ENCODE measurements at places on chromosomes 5 and 9. TPM values are rescaled to one million over a fixed set of nuclear protein-coding genes. Genes with fewer than 3 reads are reported as not detected.

PPP2R2B gene
- 0.78 TPM for polyA plus RNA-seq

ADAMTSL2 gene
- polyA plus RNA-seq = 0.60 TPM

RNF183 gene
- polyA plus RNA-seq = 3.6 TPM

IGFBPL1 gene
- polyA plus RNA-seq = not detected

PTGDS gene
- 18.4 TPM for polyA plus RNA-seq

NMUR2 gene
- not detected for polyA plus RNA-seq

SPINK7 gene
- polyA plus RNA-seq = 394 TPM

DAB2 gene
- 2.0 TPM for polyA plus RNA-seq

PCDHB2 gene
- polyA plus RNA-seq = 0.33 TPM

CMBL gene
- polyA plus RNA-seq = 2.8 TPM

PCDHGB6 gene
- polyA plus RNA-seq = 0.60 TPM

ENTR1 gene
- 20.1 TPM for polyA plus RNA-seq

PGM5 gene
- polyA plus RNA-seq = 36.2 TPM

GAPT gene
- 0.75 TPM for polyA plus RNA-seq

ANKRD18A gene
- 1.2 TPM for polyA plus RNA-seq

FST gene
- 3.0 TPM for polyA plus RNA-seq

RBM22 gene
- 16.2 TPM for polyA plus RNA-seq

CBY3 gene
- polyA plus RNA-seq = 0.12 TPM

PRLR gene
- 0.45 TPM for polyA plus RNA-seq

SCGB3A2 gene
- 0.13 TPM for polyA plus RNA-seq

LIFR gene
- polyA plus RNA-seq = 2.0 TPM

DPYSL3 gene
- polyA plus RNA-seq = 22.1 TPM

ADAMTS6 gene
- 0.25 TPM for polyA plus RNA-seq

SPOCK1 gene
- 0.86 TPM for polyA plus RNA-seq

LCN1 gene
- polyA plus RNA-seq = not detected

LEAP2 gene
- polyA plus RNA-seq = 0.73 TPM

IL13 gene
- not detected for polyA plus RNA-seq

SEC16A gene
- polyA plus RNA-seq = 32.9 TPM

TYRP1 gene
- polyA plus RNA-seq = 0.27 TPM

OTULINL gene
- 1.4 TPM for polyA plus RNA-seq

FAM221B gene
- not detected for polyA plus RNA-seq

UGCG gene
- 26.7 TPM for polyA plus RNA-seq

SLC46A2 gene
- 1.6 TPM for polyA plus RNA-seq

PCDHGB4 gene
- polyA plus RNA-seq = 0.37 TPM

All from esophagus (tissue), 2 donors.